Activated CD4-positive, alpha-beta T cell treated with anti-CD3 and anti-CD28 coated beads, Interleukin-2, amount 50 U/mL, for 48 hours (primary cell): ENCODE measurements at places on chromosomes 11 and 22.
A peak's percentile ranks its signal among the peaks of the same experiment; 100 is the strongest.

- DNase-seq, result peak; percentile 92
Measured at GRCh38 chr11:65662799-65663638, at the start of gene RELA. Gene RELA, minus strand, starts transcription at chr11:65662916. Its CDS starts 84 bp downstream, at chr11:65662832.

- no peak for DNase-seq
Measured at GRCh38 chr22:47031628-47031915, 269.1 kb downstream of the TBC1D22A start.

DNA sequence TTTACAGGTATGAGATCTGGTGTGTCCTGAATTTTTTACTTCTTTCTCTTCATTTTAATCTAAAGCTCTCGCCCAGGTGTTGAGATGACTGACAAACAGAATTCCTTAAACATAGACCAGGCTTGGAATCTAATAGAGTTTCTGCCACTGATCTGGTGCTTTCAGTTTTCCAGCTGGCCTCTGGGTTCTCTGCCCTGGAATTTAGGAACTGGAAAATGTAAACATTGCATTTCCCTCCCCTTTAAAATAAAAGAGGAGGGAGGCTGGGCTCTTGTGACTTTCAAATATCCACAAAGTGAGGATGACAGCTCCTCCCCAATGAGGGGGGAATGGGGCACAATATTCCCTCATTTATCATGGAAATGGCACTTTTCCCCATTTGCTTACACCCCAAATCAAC, 5.0 kb downstream of the PAMR1 start:
- no peak for DNase-seq

GRCh38 chr11:65489035-65489705, 9.7 kb upstream of the MALAT1 start:
- no peak for DNase-seq

GRCh38 chr11:9951807-9952206, 287.9 kb downstream of the SWAP70 start:
- DNase-seq, result no peak

DNA sequence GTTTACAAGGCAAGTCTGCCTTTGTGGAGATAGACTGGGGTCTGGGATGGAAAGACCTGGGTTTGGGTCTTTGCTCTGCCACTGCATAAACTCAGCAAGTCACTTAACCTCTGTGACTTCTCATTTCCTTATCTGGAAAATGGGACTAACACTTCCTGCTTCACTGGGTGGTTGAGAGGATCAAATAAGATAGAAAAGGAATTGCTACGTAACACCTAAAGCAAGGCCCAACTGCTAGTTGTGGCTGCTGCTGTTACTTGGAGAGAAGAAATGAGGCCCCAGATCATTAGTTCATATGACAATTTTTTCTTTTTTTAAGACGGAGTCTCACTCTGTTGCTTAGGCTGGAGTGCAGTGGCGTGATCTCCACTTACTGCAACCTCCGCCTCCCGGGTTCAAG, 5.9 kb downstream of the PTPRJ start:
- no peak for DNase-seq

DNA sequence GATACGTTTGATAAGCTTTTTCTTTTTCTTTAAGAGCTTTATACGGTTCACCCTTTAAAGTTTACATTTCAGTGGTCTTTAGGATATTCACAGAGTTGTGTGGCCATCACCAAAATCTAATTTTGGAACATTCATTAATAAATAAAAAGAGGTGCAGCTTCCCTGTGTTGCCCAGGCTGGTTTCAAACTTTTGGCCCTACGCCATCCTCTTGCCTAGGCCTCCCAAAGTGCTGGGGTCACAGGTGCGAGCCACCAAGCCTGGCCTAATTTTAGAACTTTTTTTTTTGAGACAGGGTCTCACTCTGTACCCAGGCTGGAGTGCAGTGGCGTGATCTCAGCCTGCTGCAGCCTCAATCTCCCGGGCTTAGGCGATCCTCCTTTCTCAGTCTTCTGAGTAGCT, 30.6 kb downstream of the MED15 start:
- no peak for DNase-seq

- peak; percentile 45 for DNase-seq
Measured at GRCh38 chr11:72573072-72573854, 101.0 kb downstream of the PDE2A start.

DNA sequence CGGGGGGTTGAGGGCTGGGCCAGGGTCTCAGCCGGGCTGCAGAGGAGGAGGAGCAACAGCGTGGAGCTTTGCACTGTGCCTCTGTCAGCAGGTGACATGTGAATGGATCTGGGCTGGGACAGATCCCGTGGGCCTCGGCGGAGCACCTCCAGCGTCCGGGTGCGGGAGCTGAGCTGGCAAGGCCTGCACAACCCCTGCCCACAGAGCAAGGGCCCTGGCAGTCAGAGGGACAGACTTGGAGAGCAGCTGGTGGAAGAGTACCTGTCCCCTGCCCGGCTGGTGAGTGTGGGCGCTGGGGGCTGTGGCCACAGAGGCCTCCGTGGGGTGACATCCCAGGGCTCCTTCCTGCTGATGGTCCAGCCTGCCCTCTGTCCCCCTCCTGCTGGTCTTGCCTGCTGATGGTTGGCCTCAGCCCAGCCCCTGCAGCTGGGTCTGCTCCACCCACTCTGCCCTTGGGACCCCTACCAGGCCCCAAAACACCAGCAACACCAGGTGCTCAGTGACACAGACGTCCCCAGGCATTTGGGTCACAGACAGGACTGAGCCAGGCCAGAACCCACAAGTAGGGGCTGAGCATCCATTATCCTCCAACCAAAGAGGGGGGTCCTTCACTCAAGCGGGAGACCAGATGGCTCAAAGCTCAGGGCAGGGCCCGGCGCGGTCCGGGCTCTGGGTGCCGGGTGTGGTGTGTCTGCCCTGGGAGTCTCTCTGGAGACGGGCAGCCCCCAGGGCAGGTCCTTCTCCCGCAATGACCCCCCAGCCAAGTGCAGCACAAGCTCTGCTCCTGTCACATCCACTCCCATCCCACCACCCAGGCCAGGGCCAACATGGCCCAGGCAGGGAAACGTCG, 3.5 kb downstream of the LRRC56 start:
- no peak for DNase-seq

- no peak for DNase-seq
Measured at GRCh38 chr11:17378655-17379054, 9.8 kb downstream of the KCNJ11 start.

DNA sequence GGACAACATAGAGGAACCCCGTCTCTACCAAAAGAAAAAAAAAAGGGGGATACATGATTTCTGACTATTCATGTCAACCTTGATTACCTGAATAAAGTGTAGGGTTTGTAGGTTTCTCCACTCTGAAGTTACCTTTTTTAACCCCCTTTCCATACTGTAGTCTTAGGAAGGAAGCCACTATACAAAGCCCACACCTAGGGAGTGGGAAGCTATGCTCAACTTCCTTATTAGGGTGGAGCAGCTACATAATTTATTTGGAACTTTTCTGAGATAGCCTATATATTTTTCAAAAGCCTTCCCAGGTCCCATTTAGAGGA, 582 bp upstream of the ATP6V1E1 start:
- no peak for DNase-seq

DNA sequence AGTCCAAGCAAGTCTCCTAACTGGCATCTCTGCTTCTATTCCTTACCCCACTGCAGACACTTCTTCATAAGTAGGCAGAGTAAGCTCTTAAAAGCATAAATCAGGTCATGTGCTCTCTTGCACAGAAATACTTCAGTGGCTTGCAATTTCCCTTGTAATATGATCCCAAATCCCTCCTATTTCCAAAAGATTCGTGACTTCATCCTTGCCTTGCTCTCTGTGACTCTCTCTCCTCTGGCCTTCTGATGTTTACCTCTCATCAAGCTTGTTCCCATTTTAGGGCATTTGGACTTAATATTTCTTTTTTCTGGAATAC, 37.4 kb upstream of the NCR3LG1 start:
- DNase-seq, result no peak

DNA sequence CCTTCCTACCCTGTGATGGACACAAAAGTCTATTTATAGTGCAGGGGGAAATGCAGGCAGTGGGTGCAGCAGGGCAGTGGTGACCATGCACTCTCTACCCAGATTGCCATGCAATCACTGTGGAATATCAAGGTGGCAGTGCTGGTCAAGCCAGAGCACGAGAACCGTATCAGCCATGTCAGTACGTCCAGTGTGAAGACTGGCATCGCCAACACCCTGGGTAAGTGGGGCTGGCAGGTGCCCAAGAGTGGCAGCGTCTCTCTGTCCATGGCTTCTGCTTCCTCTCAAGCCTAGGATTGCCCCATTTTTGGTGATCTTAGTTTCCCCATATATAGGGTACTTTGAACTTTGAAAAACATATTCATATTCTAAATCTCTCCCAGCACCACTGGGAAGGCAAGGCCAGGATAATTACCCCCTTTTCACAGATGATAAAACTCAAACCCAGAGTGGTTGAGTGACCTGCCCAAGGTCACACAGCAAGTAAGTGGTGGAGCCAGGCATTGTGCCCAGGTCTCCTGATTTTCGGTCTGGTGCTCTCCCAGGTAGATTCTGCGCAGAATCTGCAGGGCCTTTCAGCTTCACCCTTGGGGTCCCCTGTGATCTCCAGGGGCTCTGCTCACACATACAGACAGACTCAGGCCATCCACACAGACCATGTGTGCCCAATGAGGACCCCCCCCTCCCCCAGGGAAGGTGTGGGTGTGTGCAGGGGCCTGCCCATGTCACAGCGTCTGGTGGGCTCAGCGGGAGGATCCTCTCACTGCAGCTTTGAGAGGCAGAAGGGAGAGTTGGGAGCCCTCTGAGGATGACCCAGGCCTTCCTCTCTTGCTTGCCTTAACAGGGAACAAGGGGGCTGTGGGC, 7.1 kb downstream of the INPPL1 start:
- no peak for DNase-seq

GRCh38 chr11:2264366-2265053, 5.9 kb downstream of the ASCL2 start:
- DNase-seq, result no peak

DNA sequence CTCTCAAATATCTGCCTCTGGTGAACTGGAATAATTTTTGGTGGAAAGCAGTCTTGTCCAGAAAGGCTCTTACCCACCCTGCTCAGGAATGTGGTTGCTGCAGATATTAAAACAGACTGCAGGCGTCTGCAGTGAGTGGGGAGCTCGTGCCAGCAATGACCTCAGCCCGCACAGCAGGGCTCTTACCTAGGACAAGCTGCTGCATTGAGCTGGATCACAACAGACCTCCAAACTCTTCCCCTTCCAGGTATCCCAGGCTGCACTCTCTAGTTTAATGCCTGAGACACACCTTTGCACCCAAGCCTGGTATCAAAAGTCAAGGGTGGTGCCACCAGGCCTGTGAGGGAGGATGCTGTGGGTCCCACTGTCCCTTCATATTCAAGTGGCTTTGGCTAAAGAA, 69.7 kb upstream of the CDON start:
- no peak for DNase-seq

DNA sequence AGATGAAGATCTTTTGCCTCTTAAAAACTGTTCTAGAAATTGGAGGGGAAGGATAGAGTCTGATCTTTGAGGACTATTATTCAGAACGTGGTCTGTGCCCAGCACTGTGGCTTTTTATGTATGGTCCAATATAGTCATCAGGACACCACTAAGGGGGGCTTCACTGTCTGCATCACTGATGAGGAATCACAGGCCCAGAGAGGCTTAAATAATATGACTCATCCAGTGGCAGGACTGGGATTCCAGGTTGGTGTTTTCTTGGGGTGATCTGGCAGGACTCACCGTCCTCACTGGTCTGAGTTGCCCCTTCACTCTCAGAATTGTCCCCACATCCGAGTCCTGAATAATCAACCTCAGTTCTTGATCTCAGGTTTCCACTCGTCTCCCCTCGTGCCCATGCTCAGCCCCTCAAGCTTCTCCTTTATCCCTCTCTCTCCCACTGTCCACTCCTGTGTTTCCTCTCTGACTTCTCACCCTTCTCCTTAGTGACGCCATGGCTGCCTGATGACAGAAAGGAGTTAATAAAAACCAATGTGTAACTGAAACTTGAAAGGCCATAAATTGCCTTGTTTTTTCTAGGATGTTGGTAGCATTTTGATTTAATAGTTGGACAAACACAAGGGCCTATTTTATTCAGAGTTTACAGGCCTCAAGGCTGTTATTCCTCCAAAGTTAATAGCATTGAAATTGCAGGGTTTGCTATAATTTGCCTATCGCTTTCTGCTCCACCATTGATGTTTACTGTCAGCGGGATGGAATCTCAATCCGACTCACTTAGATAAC, 95.7 kb upstream of the NNMT start:
- no peak for DNase-seq

GRCh38 chr11:78325274-78325781, 92.3 kb downstream of the GAB2 start:
- no peak for DNase-seq

- no peak for DNase-seq
Measured at GRCh38 chr11:89125298-89125697, 52.4 kb upstream of the TYR start.

- DNase-seq, result peak; percentile 5
Measured at GRCh38 chr11:119584193-119585042, 144.6 kb downstream of the NECTIN1 start.

DNA sequence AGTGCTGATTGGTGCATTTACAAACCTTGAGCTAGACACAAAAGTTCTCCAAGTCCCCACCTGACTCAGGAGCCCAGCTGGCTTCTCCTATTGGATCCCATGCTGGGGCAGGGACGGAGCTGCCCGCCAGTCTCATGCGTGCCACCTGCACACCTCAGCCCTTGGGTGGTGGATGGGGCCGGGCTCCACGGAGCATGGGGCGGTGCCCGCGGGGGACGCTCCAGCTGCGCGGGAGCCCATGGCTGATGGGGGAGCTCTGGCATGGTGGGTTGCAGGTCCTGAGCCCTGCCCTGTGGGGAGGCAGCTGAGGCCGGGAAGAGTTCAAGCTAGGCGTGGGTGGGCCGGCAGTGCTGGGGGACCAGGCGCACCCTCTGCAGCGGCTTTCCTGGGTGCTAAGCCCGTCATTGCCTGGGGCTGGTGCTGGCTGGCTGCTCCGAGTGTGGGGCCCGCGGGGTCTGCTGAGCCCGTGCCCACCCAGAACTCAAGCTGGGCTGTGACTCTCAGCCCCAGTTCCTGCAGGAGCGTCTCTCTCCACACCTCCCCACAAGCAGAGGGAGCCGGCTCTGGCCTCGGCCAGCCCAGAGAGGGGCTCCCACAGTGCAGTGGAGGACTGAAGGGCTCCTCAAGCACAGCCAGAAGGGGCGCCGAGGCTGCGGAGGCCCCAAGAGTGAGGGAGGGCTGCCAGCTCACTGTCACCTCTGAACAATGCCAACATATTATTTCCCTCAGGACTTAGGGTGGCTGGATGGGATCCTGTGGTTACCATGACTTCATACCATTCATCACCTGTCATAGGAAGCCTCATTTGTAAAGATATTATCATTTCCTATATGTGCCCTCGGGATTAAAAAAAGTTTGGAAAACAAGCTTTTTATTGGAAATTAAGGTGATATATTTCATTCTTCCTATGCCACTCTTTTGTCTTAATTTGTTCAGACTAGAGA, 688.7 kb downstream of the ETS1 start:
- no peak for DNase-seq
